Ureter (tissue), 1 donor: ENCODE measurements at places on chromosomes 7 and 10.

- DNase-seq, result no peak
These were observed 31.7 kb upstream of the CYP26C1 start for GRCh38 chr10:93028883-93029282.

DNA sequence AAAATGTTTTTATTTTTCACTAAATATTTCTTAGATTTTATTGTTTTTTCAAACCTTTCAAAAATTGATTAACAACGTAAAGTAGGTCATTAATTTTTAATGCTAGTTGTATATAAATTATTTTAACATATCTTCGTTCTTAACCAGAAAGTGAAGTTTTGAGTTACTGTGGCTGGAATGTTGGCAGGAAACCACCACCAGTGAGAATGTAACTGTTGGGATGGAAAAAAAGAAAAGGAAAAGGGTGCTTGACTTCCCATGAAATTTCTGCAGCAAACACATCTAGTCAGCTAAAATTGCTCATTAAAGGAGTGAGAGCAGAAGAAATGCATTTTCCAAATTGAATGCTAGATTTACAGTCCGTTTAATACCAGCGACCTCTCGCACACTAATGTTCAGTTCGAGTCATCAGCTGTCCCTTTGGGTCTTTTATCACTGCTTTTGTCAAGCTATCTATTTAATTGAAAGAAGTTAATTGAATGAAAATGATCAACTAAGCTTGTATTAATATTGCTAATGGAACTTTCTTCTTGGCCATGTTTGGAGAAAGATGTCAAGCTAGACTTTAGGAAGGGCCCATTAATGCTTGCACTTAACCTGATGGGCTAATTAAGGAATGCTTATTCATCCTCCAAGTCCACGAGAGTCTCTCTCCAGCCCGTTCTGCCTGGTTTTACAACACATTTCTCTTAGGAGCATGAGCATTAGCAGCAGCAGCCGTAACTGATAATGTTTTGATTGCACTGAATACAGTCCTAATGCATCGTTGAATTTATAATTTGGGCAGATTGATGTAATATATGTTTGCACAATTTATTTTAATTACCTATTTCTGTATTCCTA is 70.1 kb downstream of the UBE3C start:
- DNase-seq, result no peak

DNA sequence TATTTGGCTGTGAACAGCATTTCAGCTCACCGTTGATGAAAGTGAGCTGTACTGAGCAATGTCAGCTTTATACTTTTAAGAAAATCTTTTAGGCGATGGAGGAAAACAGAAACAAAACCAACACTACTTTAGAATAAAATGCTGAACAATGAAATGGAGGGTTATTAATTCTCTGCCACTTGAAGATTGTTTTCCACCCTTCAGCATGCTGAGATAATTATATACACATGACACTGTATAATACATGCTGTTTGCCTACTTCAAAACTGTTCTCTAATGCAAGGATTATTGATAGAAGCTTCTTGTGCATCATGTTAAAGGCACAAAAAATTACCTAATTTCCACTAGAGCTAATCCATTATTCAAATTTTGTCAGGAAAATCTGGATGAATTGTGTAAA is 66.8 kb downstream of the CACNA2D1 start:
- DNase-seq, result no peak

DNA sequence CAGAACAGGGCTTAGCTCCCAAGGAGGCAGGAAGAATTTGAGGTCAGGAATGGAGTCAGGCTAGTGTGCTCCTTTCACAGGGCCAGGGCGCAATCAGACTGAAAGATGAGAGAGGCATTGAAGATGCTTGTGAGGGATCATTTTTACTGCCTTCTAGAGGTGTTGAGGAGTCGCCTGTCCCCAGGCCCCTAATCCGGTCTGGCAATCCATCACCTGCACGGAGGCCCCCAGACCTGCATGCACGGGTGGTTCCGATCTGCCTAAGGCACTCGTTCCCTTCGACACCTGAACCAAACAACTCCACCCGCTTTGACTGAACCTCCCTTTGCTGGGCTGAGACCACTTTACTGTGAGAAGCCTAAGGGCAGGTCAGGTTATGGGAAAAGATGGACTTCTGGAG is 8.0 kb downstream of the FOXI2 start:
- no peak for DNase-seq

GRCh38 chr10:4082861-4083260 is 297.9 kb upstream of the KLF6 start:
- no peak for DNase-seq

GRCh38 chr10:120429395-120429794 is 27.6 kb upstream of the PLPP4 start:
- DNase-seq, result no peak

- no peak for DNase-seq
These were observed 13.0 kb downstream of the STK32C start for GRCh38 chr10:132294561-132295318.

DNA sequence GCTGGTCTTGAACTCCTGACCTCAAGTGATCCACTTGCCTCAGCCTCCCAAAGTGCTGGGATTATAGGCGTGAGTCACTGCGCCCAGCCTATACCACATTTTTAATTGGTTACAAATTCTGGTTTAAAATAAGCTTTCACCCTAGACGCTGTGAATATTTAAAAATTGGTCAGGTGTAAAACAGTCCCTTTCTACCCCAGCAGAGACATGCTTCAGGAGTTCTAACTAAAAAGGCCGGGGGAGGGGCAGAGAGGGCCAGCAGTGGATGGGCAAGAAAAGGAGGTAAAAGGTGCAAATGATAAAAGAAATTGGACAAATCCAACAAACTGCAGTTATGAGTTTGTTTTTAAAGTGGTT is 70.0 kb downstream of the WAPL start:
- DNase-seq, result no peak

DNA sequence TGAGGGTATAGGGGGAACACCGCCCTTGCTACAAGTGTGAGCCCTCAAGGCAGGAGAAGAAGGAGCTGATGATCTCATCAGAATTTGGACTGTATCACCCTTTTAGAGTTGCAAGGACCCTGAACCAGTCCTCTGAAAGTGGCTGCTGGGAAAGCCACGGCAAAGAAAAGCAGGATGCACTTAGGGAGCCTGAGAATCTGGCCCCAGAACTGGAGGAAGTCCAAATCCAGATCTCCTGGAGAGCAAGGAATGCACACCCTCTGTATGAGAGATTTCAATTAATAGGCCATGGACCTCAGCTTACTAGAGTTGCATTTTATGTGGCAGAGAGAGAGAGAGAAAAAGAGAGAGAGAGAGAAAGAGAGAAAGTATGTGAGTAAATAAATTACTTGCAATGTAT is 662.9 kb downstream of the CCSER2 start:
- no peak for DNase-seq

GRCh38 chr10:10165415-10165814 is 852.3 kb upstream of the CELF2 start:
- no peak for DNase-seq

DNA sequence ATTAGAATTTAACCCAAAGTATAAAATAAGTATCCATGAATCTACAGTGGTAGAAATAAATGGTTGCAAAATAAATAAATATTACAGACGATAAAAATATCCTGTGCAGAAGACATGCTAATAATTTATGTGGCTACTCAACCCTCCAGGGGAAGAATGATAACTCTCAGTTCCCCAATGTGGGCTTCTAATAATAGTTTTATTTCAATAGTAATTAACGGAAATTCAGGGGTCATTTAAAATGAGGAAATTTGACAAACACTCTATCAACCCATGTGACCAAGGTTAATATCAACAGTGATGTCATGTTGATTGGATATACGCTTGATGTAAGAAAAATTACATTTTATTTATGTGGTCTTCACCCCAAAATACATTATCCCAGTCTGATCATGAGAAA is 1082.6 kb upstream of the LRRTM3 start:
- DNase-seq, result no peak
